Cardiac muscle cell (in vitro differentiated cells and primary cell): ENCODE measurements at places on chromosomes 1 and 21. TPM values are rescaled to one million over a fixed set of nuclear protein-coding genes. Genes with fewer than 3 reads are reported as not detected.

- DNase-seq, result no peak
Measured at GRCh38 chr1:214449371-214449770, 102.0 kb downstream of the PTPN14 start.

GRCh38 chr1:54215523-54215922, 15.6 kb downstream of the MRPL37 start:
- DNase-seq, result no peak

DNA sequence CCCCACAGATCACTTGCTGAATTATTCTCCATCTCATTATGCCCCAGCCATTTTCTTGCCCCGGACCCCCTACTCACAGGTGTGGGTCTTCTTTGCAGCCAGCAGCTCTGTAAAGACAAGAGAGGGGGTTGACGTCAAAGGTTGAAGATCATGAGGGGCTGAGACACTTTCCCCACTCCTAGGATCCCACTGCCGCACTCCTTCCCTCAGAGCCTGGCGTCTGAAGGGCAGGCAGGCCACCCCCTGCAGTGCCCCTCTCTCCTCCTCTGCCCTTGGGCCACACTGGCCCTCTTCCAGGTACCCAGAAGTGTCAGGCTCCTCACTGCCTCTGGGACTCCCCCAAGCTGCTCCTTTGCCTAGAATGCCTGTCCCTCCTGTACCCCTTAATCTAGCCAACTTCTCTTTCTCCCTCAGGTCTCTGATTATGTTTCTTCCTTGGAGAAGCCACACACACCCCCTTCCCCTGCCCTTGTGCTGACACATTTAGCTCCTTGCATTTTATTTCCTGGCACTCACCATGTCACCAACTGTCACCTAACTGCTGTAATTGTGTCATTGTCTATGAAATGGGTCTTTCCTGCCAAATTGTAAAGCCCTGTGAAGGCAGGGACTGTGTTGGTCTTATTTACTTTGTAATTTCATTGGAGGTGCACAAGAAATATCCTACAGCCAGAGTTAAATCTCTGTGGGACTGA, 2.1 kb downstream of the RORC start:
- DNase-seq, result no peak

DNA sequence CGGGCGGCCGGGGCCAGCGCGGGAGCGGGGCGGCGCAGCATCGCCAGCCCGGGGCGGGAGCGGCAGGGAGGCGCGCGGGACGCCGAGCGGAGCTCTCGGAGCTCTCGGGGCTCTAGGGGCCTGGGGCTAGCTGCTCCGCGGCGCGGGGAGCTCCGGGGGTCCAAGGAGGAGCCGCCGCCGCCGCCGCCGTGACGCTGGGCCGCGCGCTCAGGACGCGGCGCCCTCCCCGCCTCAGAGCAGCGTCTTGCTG, 147 bp downstream of the CLSTN1 start:
- DNase-seq, result no peak

GRCh38 chr1:220967911-220968310, 88.7 kb downstream of the HLX start:
- no peak for DNase-seq

- DNase-seq, result peak; percentile 89
Measured at GRCh38 chr21:16330082-16330907, 600.5 kb downstream of the USP25 start.

GRCh38 chr1:38693031-38693430, 166.5 kb downstream of the RRAGC start:
- DNase-seq, result no peak

DNA sequence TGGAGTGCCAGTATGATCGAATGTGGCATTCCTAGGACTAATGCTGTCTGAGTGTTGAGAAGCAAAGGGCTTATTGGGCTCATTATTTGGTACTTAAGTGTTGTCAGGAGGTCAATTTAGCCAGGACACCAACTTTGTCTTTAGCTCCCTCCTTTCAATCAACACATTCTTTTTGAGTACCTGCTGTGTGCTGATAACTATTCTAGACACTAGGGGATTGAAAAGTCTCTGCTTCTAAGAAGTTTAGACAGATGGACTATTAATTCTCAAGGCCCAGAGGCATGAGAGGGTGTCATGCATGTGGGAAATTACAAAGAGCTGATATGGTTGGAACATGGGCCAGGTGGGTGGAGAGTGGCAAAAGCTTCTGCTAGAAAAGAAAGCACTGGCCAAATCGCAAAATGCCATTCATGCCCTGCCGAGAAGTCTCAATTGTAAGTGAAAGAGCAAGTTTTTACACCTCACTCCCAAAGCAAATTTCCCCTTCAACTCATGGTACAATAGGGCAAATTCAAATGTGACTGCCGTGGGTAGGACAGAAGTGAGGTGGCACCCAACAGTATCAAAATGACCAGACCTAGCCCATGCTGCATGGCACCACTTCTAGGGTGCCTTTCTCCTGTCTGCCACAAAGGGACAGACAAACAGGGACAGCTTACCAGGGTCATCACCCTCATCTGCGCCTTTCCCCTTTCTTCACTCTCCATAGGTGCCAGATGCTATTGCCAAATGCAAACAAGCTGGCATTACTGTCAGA, 53.6 kb upstream of the LAX1 start:
- peak; percentile 26 for DNase-seq

- peak; percentile 80 for DNase-seq
Measured at GRCh38 chr1:244319283-244320132, 132.2 kb downstream of the ADSS2 start.

GRCh38 chr1:93518516-93518915, 70.6 kb downstream of the FNBP1L start:
- DNase-seq, result peak; percentile 21

DNA sequence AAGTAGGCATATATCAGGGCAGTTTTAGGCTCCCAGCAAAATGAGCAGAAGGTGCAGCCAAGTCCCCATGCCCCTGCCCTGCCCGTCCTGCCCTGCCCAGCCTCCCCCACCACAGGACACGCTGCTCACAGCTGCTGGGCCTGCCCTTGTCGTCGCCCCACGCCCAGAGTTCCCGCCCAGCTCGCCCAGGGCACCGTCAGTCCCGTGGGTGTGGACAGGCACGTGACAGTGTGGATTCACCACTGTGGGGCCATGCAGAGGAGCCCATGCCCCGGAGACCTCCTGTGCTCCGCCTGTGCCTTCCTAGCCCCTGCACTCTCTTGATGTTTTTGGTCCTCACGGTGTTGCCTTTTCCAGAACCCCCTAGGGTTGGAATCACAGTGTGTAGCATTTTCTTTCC, 7.0 kb downstream of the FAAP20 start:
- no peak for DNase-seq

The CD34 gene
- total RNA-seq, result 0.04 and 0.27 TPM in 2 replicates

The CFHR5 gene
- total RNA-seq, result 0.39 TPM in 1 of 2 replicates, not detected in the other

The FAM177B gene
- total RNA-seq, result not detected in 2 replicates

The LENEP gene
- not detected in 2 replicates for total RNA-seq

The CD1D gene
- 4.6 and 5.4 TPM in 2 replicates for total RNA-seq

The FAM110D gene
- total RNA-seq, result 4.7 and 6.8 TPM in 2 replicates
